ENCODE measurements at places on chromosomes 12 and 14.

GRCh38 chr14:92400579-92401444 lies 77.8 kb downstream of the SLC24A4 start:
- DNase-seq, result peak; percentile 40

GRCh38 chr12:111691262-111691661 lies 5.4 kb downstream of the ACAD10 start:
- DNase-seq, result no peak

- DNase-seq, result no peak
Measured at GRCh38 chr12:129300011-129300410, 446.7 kb downstream of the GLT1D1 start.

DNA sequence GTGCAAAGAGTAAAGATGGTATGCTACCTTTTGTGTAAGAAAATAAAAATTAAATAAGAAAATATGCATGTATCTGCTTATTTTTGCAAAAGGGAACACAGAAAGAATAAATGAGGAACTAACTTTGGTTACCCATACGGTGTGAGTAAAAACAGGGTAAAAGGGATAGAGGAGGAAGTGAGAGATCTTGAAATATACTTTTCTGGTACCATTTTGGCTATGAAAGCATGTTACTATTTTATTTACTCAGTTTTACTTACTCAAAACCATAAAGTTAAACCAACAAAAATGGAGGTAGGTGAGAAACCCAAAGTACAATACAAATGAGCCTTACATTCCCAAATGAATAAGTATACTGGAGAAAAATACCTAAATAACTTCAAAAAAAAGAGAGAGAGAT lies 122.0 kb upstream of the EGLN3 start:
- no peak for DNase-seq

DNA sequence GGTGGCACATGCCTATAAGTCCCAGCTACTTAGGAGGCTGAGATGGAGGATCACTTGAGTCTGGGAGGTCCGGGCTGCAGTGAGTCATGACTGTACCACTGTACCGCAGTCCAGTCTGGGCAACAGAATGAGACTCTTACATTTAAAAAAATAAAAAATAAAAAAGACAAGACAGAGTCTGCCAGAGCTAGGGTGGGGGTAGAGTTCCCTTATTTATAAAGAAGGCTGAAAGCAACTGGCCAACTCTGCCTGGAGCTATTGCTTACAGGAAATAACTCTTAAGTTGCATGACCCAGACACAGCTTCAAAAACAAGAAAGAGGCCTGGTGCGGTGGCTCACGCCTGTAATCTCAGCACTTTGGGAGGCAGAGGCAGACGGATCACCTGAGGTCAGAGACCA lies 31.5 kb downstream of the NUMB start:
- DNase-seq, result peak; percentile 28

- no peak for DNase-seq
Measured at GRCh38 chr12:53869500-53869899, 69.1 kb upstream of the HOXC13 start.

Measured in hematopoietic multipotent progenitor cell treated with erythropoietin and hydrocortisone succinate and interleukin-3 and kit ligand, for 4 days (in vitro differentiated cells).